ENCODE measurements at places on chromosomes 7 and 10. TPM values are rescaled to one million over a fixed set of nuclear protein-coding genes. Genes with fewer than 3 reads are reported as not detected.

The SPDYE9 gene
- total RNA-seq = not detected

The ITIH5 gene
- total RNA-seq = 0.08 TPM

The PODXL gene
- 2.6 TPM for total RNA-seq

The ARHGAP12 gene
- total RNA-seq = 56.3 TPM

The ADIRF gene
- total RNA-seq = 184 TPM

The MYH16 gene
- 0.08 TPM for total RNA-seq

The HOXA6 gene
- total RNA-seq = not detected

The PTF1A gene
- not detected for total RNA-seq

The SPDYE6 gene
- not detected for total RNA-seq

The MKI67 gene
- total RNA-seq = 1.6 TPM

The ZFYVE27 gene
- 15.2 TPM for total RNA-seq

All from smooth muscle cell of the coronary artery (primary cell).